ENCODE measurements at places on chromosomes 3 and 15.

DNA sequence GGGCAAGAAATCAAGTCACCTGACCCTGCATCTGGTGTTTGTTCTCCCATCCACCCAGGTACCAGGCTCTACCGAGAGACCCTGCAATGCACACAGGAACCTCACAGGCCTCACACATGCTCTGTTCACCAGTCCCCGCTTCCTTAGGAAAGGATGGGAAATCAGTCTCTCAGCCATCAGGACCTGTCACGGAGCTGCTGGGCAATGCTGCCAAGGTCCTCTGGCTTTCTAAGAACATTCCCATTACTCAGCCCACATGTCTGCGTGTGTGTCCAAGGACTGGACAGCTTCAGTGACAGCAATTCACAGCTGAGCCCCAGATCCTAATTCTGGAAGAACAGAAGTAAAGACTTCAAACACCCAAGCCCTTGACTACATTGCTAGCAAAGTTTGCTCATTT is 6.5 kb upstream of the SRGAP3 start:
- no peak for DNase-seq

DNA sequence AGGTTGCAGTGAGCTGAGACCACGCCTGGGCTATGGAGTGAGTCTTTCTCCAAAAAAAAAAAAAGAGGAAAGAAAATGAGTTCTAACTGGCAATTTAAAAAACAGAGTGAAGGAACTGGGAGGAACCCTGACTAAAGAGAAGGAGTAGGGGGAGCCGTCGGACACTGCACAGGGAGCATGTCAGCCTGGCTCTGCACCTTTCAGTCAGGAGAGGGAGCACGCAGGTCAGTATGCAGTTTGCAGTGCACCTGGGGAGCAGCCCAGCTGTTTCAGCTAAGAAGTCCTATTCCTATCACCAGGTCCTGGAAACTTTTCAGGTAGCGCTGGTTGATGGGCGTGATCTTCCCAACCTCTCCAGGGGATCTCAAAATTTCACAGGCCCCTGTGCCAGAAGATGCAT is 14.9 kb upstream of the ZXDC start:
- DNase-seq = no peak

- DNase-seq = no peak
Measured at GRCh38 chr3:148230473-148230872, 467.2 kb upstream of the AGTR1 start.

DNA sequence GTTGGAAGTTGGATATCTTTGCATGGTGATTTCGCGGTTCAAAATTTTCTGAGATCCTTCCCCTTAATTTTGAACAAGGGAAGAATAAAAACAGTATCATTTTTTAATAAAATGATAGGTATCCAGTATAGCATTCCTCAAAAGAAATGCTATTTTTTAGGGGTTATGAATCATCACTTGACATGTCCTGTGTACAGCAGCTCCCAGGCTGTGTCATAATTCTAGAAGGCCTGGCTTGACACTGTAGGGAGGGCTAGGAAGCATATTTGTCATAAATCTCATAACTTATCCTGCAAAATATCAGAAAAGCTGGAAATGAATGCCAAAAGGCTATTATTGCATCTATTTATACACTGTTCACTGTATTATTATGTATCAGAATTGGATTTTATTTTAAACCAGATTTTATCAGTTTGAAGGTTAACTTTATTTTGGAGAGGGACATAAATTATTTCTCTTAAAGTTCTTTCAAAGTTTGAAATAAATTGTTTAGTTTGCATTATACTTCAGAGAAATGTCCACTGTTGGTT is 539.1 kb upstream of the ROBO2 start:
- DNase-seq = no peak

GRCh38 chr3:53496984-53497383 is 2.6 kb downstream of the CACNA1D start:
- DNase-seq = no peak

DNA sequence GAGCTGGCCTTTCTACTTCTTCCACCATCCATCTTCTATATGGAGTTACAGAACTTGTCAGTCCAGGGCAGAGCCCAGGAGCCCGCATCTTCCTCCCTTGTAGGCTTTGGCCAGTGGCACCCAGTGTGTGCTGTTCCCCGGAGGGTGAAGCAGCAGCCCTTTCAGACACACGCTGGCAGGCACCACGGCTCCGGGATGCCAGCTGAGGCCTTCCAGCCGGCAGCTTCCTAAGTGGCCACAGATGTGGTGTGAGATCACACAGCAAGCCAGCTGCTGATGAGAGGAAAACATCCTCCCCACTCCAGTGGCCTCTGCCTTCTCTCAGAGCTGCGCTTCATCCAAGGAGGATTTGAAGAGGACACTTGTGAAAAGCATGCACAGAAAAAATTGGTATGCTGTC is 24.1 kb downstream of the CRABP1 start:
- no peak for DNase-seq

DNA sequence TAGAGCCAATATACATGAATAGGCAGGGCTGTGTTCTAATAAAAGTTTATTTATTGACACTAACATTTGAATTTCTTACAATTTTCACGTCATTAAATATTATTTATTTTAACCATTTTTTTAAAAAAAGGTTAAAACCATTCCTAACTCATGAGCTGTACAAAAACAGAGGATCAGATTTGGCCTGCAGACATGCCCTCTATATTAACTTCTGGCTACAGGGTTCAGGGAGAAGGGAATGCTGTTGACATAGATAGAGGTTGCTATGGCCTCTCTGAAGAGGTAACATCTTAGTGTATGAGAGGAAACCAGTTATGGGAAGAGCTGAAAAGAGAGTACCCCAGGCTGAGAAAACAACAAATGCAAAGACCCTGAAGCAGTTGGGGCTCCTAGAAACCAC is 19.1 kb upstream of the RAP2B start:
- no peak for DNase-seq

DNA sequence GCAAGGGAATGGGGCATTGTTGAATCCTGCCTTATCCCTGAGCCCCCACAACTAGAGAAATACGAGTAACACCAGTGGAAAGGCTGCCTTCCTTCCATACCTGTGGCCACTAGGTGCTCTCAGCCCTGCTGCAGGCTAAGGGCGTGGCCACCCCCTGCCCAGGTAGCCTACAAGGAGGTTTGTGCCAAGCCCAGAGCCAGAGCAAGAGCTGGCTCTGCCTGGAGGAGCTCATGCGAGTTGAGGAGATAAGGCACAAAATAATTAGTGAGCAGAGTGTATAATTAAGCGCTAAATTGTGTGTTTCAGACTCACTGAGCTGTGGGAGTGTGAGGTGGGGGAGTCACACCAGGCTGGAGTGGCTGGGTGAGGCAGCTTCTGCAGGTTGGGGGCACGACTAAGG is 49.2 kb downstream of the TPRA1 start:
- no peak for DNase-seq

DNA sequence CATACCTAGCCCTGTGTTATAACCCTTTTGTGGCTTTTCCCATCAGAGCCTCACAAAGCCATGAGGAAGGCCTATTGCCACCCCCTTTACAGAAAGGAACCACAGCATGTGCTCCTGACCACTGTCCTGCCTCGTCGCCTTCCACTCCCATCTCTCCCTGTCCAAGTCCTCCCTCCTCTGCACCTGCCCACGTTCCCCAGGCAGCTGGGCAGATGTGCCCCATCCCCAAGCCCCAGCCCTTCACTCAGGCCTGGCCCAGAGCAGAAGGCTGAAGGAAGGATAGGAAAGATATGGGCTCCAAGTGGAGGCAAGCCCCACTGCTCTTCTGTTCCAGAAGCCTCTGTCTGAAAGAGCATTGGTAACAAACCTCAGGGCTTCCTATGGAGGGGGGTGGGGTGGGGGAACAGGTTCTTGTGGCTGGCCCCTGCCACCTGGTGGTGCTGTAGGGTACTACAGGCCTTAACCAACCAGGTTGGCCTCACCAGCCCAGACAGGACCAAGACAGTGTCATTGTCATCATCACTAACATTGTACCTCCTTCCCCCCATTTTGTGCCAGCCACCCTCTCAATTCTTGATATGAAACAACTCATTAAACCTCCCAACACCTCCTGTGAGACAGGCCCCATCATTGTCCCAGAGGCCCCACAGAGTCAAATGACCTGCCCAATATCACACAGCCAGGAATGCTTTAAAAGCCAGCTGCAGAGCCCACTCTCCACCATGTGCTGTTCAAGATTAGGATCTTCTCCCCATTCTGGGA is 10.0 kb downstream of the POC1A start:
- peak; percentile 27 for DNase-seq

- peak; percentile 28 for DNase-seq
Measured at GRCh38 chr3:168047190-168047795, 48.4 kb downstream of the GOLIM4 start.

DNA sequence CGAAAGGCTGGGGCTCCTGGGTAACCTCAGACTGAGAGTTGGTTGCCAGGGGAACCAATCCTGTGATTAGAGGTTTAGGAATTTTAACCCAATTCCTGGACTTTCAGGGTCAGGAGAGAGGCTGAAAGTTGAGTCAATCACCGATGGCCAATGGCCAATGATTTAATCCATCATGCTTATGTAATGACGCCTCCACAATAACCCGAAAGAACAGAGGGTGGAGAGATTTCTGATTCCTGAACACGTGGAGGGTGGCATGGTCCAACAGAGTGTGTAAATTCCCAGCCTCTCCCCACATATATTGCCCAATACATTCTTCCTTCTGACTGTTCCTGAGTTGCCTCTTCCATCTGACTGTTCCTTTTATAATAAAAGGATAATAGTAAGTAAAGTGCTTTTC is 137.2 kb upstream of the CBLB start:
- peak; percentile 95 for DNase-seq

- peak; percentile 27 for DNase-seq
Measured at GRCh38 chr3:146554151-146554760, 9.8 kb upstream of the PLSCR1 start.

GRCh38 chr15:91222052-91222451 is 122.0 kb downstream of the SV2B start:
- no peak for DNase-seq

DNA sequence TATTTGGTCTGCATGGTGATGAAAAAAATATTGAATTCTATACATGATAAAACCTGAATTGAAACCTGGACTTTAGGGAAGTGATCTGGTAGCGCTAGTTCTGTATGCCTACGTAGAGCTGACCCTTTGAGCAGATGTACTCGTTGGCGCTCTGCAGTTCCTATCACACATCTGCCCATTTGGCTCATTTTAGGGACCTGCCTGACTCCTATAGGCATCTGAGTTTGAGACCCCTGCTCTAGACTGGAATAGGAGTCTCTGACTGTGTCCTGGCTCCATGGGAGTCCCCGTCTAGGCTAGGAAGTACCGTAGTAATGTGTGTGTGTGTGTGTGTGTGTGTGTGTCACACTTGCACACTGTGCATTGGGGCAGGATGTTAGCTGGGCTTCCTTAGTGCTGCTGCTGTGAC is 21.2 kb downstream of the STARD5 start:
- DNase-seq = no peak

DNA sequence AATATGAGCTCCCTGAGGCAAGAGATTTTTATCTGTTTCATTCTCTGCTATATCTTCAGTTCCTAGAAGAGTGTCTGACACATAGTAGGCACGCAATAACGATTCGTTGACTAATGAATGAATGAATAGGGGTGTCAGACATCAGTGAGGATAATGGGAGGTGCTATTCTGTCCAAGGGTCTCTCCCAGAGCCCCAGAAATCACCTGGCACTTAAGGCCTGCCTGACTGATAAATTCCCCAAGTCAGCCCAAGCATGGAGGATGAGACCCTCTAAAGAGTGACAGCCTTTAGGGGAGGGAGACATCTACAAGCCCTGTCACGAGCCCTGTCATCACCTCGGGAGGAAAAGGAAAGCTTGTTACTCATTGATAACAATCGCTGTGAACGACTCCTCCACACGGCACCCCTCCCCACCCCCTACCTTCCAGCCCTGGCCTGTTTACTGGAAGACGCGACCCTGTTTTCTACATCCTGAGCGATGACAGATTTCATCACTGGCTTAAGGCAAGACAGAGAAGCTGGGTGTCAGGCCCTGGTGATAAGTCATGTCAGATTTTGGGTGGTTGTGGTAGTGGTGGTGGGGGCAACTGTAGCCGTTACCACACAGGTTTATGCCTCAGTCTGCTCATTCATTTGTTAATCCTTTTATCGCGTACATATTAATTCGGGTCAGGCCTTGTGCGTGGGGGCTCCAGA is 23.1 kb downstream of the BHLHE40 start:
- no peak for DNase-seq

DNA sequence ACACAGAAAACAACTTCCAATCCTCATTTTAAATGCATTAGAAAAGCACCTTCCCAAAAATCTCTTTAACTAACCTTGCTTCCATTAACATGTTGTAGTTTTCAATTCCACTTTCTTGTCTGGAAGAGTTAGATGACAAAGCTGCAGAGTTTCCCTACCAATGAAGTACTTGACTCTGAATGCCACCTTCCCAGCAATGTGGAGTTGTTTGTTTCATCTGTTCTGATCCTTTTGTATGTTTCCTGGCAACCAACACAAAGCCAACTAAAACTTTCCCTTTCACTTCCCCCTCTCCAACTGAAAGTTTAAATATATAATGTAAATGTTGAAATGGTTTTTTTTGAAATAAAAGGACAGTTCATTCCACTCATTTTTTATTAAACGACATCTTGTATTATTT is at the start of gene WDR49:
WDR49 (minus strand) TSS at position 183 of the 400 bp plus-strand sequence. CDS start 517 bp downstream, outside the sequence.
- no peak for DNase-seq

DNA sequence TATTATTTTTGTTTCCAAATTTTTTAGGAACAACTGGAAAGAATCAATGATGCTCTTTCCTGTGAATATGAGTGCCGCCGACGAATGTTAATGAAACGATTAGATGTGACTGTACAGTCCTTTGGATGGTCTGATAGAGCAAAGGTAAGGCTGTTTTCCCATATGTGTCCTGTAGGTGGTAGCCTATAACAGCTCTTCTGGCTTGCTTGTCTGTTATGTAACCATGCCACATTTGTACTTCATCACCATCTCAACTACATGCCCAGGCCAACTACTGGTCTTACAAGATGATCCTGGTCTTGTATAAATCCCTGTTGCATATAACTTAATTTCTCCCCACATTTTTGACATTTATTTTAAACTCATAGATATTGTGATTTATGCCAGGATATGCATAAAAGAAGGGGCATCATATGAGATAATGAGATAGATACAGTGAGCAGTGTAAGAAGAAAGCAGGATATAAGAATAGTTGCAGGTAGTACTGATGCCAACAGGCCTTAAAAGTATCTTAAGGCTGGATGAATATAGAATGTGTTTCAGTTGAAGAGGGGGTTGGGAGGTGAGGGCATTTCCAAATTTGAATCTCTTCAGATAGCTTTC is 20.3 kb downstream of the FAM98B start:
- DNase-seq = peak; percentile 4

- DNase-seq = peak; percentile 8
Measured at GRCh38 chr3:59106085-59106648, 56.3 kb upstream of the CFAP20DC start.

All from NCI-H226 (cell line).